Fibroblast of skin of left biceps (primary cell): ENCODE measurements at places on chromosomes 4 and X.
A peak's percentile ranks its signal among the peaks of the same experiment; 100 is the strongest.

DNA sequence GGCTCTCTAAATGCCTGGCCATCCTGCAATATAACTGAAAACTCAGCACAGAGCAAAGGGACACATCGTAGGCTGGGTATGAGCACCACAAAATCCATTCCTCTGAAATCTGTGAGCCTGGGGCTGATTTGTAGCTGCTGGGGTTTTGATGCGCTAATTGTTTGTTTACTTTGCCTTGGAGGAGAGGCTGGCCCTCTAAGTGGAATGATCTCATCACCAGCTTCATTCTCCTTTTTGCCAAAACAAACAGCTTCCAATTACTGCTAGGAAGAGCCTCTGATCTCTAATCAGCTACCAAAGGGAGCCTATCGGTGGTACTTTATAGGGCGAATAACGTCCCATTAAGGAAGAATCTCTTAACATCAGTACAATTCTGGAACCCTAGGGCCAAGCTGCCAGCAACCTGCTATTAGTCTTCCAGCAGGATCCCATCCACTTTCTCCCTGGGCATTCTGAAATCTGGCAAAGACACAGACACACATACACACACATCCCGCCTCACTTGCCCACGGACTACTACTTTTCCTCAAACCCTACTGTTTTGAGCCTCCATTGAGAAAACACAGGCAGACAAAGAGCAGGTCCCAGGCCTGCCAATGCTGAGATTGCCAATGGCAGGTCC is 5.8 kb downstream of the ANOS1 start:
- no peak for DNase-seq

DNA sequence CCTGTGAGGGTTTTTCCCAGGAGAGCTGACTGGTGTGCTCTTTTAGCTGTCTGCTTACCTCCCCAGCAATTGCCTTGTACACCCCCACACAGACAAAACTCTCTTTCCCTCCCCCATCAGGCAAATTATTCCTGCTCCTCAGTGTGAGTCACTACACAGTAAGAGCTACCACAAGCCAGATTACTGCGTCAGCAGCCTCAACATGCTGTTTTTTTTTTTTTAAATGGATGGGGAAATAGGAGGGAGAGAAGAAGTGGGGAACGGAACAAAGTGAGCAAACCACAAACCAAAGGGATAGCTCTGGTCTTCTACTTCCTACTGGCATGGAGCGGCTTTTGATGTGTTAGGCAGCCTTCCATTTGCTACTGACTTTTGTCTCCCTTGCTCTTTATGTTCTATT is 107.5 kb upstream of the ACSL4 start:
- peak; percentile 86 for DNase-seq

DNA sequence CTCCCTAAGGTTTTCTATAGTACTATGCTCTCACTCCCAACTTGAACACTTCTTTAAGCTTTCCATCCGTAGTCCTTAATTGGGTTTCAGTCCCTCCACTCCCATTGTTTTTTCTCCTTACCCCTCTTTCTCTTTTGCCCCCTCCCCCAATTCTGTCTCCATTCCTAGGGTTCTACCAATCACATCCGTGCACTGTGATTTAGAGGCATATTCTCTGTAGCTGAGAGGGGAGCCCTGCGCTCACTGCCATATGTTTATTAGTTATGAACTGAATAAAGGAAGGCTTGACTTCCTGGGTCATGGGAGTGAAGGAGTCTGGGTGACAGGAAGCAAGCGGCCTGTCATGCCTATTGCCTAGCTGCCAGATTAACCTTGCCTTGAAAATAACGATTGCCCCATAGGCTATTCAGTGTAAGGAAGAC is 471 bp downstream of the MCTS1 start:
- DNase-seq: no peak

DNA sequence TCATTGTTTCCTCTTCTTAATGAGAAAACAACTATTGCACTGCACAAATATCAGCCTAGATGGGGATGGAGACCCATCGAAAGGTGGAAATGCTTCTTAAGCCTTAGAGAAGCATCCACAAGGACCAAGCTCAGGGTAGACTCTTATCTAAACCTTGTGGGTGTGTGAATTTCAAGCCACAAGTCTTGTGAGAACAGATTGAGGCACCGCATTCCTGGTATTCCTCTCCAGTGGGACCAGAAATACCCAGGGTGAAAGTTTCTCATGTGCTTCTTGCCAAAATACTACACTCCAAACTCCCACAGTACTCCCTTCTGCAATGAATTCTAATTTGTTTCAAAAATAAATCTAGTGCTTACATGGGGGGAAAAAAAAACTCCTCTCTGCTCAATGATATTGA is 375.6 kb downstream of the PDGFC start:
- no peak for DNase-seq

DNA sequence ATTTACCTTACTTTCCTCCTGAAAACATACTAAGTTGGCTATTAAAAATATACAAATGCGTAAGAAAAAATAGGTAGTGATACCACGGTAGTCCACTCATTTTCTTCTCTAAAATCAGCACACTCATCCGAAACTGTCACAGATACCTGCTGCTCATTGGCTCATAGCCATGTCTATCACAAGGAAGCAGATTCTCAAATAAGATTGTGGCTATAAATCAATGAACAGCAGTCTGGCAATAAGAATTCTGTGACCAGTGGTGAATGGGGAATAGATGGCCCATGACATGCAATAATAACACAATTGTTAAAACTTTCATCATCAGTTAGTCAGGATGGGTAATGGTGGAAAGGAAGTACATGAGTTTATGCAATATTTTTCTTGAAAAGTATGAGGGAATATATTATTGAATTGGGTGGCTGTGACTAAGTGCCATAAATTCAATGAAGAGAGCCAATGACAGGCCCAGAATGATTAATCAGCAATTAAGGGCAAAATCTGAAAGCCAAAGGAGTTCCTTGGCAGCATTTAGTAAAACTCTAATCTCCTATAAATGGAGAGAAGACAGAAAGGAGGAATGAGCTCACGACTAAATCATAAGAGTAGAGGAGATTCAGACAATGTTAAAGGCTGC is 202.3 kb upstream of the NEIL3 start:
- DNase-seq: peak; percentile 71

- DNase-seq: no peak
Observed at GRCh38 chr4:40948014-40948413, 198.3 kb downstream of the NSUN7 start.

DNA sequence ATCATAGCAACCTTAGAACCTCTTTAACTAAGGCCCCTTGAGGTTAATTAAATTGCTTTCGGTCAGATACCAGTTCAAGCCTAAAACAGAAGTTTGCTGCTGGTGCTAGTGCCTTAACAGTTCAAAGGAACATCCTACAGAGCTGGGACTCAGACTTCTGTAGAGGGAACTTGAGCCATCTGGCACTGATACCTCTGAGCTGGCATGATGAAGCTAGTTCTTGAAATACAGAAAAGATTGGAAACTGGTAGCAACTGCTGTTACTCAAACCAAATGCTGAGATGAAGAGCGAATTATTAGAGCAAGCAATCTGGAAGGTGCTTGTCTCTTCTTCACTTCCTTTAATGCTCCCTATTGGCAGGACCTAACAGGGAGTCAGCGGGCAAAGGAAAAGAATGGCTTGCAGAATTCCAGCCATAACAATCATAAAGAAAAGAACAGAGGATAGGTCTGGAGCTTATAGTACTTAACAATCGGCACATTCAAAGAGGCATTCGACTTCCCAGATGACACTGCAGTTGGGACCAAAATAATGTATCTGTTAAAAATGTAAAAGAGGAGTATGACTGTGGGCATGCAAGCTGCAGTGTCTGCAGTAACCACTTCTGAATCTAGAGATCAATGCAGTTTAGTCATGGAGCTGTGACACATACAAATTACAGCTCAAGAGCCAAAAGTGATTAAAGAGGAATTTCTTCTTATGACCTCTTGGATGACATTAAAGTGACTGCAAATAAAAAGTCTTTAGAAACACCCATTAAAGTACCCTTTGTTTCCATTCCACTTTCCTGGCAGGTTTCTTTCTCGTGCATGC is 298.9 kb downstream of the PDGFC start:
- no peak for DNase-seq

GRCh38 chrX:51878056-51878455 is 15.4 kb upstream of the MAGED1 start:
- DNase-seq: no peak
